NCI-H187 treated with DMSO at 0.1 percent for 48 hours (cell line): ENCODE measurements at places on chromosomes 12 and 14.

DNA sequence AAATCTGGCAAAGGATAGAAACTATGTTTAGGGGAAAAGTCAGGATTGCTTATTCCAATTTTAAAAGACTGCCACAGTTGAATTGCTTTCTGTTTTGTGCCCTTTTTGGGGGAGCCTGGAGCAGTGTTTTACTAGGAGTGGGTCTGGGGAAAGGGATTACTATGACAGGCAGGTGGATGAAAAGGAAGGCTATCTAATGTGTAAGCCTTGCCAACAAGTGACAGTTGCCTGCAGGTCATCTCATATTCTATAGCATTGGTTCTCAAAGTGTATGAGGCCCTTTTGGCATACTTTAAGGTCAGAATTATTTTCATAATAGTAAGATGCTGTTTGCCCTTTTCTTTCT, 4.1 kb downstream of the EID3 start:
- DNase-seq, result no peak

GRCh38 chr14:68894123-68894522, 85.0 kb downstream of the ACTN1 start:
- no peak for DNase-seq

- no peak for DNase-seq
These were observed 11.6 kb upstream of the SMCO2 start for GRCh38 chr12:27434673-27435565.

DNA sequence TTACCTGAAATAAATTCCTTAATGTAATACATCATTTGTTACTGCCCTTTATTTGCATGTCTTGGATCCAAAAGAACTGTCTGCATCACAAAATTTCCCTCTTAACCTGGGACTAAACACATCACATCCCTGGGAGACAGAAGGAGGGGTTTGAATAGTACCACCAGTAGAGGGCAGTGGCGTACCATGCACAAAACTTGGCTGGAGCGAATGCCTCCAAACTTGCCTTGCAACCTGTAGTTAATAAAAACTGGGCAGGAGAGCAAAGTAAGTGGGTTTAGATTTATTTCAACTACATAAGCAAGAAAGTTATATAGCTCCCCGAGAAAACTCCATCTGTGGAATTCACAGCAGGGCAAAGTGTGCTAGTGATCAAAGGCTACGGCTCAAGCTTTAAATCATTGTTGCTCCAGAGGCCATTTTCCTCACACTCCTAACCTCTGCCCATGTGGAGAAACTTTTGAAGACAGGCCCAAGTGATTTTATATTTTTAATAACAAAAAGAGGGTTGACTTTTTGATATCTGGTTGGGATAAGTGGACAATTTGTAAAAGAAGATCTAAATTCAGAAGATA, 1176.7 kb upstream of the SEL1L start:
- DNase-seq, result no peak

DNA sequence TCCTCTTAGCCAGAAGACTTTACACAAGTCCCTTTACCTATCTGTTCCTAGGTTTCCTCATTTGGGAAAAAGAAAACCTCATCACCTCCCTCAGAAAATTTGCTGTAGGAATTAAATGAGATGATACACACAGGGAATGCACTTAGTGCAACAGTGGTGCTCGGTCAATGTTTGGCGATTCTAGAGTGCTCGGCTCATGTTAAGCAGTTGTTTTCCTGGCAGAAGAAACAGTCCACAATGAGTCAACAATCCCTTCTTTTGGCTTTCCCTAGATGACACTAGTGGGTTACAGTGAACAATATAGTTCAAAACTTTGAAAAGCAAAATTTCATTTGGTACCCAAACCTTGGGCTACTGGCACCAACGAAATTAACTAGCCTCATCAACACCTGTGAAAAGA, 3.9 kb upstream of the TMEM233 start:
- no peak for DNase-seq

DNA sequence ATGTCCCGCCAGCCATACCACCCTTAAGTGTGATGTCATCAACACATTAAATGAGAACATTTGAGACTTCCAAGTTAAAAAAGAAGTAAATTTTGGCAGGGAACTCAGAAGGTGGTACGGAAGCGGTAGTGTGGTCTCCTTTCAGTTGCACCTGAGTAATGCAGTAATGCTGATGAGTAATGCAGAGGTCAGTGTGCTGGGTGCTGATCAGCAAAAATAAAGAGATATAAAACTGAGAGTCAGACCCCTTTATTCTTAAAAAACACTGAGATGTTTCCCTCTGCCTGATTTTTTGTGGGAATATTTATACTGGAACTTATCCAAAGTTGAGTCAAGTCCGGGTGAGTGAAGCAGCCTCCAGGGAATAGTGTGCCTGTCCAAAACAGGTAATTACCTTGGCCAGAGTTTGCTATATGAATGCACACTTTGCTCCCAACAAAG, 370.6 kb upstream of the PRICKLE1 start:
- no peak for DNase-seq

DNA sequence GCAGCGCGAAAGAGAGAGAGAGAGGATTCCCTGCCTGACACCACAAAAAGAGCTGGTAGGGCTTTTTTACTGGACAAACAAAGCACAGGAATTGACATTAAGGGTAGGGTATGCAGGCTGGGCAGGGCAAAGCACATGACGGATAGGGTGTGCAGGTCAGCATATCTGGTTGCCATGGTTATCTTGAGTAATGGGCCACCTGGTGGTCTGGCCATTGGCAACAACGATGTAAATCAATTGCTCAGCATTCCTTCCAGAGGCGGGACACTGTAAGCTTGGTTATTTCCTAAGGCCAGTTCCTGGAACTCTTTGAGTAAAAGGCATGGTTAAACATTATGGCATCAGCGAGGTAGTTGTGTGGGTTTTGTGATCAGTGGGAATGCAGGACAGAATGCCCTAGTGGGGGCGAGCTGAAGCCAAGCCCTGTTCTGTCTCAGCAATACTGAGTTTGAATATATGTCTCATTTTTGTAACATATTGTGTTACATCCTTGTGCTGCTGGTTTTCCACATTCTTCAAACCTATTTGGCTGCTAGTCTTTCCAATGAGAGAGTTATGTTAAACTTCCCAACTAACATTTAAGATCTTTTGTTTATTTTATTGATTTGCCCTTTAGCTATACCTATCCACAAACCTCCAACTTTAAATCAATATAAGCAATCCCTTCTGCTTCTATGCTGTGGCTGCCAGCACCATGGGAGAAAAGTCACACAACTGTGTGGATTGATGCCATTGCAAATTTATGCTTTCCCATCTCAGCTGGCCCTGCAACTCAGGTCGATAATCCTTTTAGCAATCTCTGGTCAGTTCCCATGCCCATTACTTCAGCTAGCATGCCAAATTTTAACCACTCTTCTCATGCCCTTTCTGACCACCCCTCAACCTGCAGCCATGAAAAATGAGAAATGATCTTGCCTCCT, 396.7 kb upstream of the PDE3A start:
- no peak for DNase-seq

DNA sequence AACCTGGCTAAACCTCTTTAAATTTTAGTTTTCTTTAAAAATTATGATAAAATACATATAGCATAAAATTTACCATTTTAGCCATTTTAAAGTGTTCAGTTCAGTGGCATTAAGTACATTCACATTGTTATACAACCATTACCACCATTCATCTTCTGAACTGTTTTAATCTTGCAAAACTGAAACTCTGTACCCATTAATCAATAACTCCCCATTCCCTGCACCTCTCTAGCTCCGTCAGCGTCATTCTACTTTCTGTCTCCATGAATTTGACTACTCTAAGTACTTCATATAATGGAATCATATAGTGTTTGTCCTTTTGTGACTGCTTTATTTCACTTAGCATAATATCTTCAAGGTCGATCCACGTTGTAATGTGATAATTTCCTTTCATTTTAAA, 75.8 kb upstream of the DDHD1 start:
- no peak for DNase-seq

DNA sequence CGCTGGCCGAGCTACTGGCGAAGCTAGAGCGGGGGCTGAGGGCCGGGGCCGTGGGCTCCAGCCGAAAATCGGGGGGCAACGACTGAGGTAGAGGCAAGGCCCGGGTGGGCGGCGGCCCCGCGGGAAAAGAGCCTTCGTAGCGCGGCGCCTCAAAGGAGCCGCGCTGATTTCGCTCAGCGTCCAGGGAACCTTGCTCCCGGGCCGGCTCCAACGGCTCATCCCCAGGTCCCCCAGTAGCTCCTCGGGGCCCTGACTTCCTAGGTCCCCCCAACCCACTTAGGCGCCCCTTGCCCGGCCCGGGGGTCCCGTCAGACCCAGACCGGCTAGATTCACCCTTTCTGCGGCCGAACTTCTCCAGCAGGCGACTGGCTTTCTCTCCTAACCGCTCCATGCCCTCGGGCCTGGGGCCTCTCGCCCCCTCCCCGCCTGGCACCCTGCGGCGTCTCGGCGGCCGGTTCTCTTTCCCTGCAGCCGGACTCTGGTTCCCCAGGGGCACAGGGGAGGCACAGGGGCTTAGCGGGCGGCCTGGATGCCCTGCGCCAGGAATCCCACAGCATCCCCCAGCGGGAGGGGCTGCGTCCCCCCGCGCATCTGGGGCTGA, 375 bp downstream of the AJUBA start:
- DNase-seq, result no peak

GRCh38 chr12:22414742-22415141, 80.2 kb upstream of the ST8SIA1 start:
- no peak for DNase-seq

- no peak for DNase-seq
These were observed 110.5 kb downstream of the GPR135 start for GRCh38 chr14:59354666-59355065.

- no peak for DNase-seq
These were observed 38.1 kb upstream of the SLC2A13 start for GRCh38 chr12:40144023-40144422.

DNA sequence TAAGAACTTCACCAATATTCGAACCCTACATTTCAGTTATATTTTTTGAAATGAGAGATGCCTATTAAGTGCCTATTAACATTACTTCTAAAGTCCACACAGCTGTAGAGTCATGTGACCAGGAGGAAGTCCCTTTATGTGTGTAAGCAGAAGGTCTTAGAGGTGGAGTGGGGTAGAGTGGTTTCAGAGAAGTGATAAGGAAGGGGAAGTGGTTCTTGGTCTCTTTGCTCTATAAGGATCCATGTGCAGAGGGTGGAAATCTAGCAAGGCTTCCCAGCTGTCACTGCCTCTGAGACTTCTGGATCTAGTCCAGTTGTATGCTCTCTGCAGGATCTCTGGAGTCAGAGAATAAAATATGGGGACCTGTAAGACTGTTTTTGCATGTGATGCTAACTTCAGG, 673.9 kb downstream of the FLRT2 start:
- DNase-seq, result no peak

GRCh38 chr12:11658791-11659190, 9.3 kb downstream of the ETV6 start:
- no peak for DNase-seq

GRCh38 chr14:32350020-32350419, 20.9 kb downstream of the AKAP6 start:
- no peak for DNase-seq

- no peak for DNase-seq
These were observed 10.1 kb upstream of the PITPNM2 start for GRCh38 chr12:123160801-123161487.

- no peak for DNase-seq
These were observed 40.0 kb downstream of the DAAM1 start for GRCh38 chr14:59228421-59228820.

- DNase-seq, result peak; percentile 95
These were observed 30.8 kb downstream of the PLEKHG3 start for GRCh38 chr14:64734990-64735389.

DNA sequence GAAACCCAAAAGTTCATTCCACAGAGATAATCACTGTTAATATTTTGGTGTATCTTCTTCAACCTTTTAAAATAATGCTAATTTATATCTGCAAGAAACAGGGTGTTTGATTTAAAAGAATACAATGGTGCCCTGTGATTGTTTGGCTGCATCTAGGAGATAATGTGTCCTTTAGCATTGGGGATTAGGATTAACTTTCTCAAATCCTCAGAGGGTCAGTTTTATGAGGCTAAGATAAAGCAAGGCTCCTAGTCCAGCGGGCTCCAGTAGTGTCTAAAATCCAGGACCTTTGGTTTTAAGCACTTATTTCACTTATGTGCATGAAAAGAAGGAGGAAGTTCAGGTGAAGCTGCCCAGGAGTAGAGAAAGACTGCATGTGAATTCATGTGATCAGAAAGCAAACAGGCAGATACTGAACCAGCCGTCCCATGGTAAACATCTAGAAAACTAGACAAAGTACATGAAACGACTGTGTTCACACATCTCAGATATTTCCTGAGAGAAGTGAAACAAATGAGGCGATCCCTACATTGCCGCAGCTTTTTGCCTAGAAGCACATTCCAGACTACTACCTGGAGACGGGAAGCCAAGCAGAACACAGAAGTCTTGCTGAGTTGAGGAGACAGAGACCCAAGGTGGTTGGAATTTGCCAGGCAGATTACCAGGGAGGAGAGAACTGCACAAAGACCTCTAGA, 129.1 kb upstream of the MAX start:
- no peak for DNase-seq

DNA sequence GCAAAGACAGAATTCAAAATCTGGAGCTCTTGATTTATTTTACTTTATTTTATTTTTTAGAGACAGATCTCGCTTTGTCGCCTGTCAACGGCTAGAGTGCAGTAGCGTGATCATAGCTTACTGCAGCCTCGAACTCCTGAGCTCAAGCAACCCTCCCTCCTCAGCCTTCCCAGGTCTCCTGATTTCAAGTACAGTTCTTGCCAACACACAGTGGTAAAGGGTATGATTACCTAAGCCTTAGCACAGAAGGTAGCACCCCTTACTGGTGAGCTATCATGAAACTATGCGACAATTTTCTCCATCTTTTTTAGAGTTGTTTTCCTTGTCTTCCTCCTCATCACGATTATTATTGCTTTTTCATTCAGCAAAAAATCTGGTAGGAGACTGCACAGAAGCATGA, 94.3 kb upstream of the ETV6 start:
- DNase-seq, result no peak

DNA sequence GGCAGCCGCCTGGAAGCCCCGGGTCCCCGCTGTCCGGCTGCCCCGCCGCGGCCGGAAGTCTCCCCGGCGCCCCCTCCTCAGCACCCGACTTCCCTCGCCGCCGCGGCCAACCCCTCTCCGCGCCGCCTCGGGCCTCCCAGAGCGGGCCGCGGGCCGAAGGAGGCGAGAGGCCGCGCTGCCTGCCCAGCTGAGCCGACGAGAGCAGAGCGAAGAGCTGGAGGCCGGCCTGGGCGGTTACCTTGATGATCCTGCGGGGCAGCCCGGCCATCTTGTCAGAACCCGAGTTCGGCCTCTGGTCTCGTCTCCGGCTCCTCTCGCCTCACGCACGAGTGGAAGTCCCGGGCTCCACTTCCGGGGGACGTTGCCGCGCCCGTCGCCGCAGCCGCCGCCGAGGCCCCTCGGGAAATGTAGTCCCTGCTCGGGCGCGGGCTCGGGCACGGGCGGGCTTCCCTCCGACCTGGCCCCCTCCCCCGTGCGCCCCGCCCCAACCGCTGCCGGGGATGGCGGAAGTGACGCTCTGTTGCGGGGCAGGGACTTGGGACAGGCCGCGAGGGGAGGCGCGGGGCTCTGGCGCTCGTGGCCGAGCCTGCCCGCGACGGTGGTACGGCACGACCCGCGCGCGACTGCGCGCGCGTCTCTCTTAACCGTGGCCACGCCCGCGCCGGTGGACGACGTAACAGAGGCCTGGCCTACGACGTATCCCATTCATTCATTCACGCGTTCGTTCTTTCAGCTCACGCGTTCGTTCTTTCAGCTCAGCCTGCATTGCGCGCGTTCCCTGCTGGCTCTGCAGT, at the start of gene UBE2N:
TSS of gene UBE2N (minus strand) at position 331 of the 794 bp plus-strand sequence. CDS start at position 268, 63 bp downstream.
- DNase-seq, result peak; percentile 88

- DNase-seq, result no peak
These were observed 19.8 kb upstream of the CHFR start for GRCh38 chr12:132907216-132907615.

GRCh38 chr14:32393119-32393518, 64.0 kb downstream of the AKAP6 start:
- no peak for DNase-seq

GRCh38 chr14:68105816-68106215, 286.2 kb downstream of the RAD51B start:
- DNase-seq, result no peak
